ENCODE measurements at places on chromosomes 16 and 17.

DNA sequence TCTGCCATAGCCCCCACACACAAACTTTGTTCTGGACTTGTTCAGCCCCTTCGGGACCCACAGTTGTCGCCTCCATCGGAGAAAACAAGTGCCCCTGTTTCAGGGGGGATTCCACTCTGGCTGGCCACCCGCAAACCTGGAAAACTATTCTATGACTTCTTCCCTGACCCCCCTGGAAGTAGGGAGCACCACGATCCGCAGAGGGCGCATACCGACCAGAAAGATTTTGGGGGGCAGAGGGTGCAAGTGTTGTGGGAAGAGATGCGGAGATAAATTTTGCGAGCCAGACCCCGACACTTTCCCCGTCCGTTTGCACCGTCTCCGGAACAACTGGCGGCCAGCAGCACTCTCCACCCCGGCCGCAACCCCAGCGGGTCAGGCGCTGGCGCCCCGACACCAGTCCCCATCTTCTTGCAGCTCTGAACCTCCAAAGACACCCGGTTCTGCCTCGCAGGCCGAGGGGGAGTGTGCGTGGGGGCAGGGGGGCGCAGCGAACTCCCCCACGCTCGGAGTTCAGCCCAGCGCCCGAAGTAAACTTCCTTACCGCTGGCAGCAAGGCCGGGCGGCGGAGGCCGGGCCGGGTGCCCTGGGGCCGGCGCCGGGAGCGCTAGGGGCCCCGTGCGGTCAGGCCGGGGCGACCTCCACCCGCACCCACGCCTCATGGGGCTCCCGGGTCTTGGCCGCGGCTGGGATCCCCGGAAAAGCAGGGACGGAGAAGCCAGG is 744 bp downstream of the SALL1 start:
- no peak for DNase-seq

- DNase-seq, result no peak
Observed at GRCh38 chr16:12458591-12459358, 344.9 kb downstream of the CPPED1 start.

- DNase-seq, result no peak
Observed at GRCh38 chr17:5769593-5770354, 185.5 kb upstream of the NLRP1 start.

- no peak for DNase-seq
Observed at GRCh38 chr16:84699147-84699711, 571 bp upstream of the USP10 start.

- no peak for DNase-seq
Observed at GRCh38 chr17:45384047-45384788, 48.5 kb downstream of the ARHGAP27 start.

GRCh38 chr16:10088380-10088793 is 93.8 kb downstream of the GRIN2A start:
- DNase-seq, result no peak

- DNase-seq, result no peak
Observed at GRCh38 chr16:26762594-26762993, 304.1 kb upstream of the C16orf82 start.

- DNase-seq, result no peak
Observed at GRCh38 chr16:50537533-50538290, 10.5 kb upstream of the NKD1 start.
